Activated CD4-positive, alpha-beta T cell treated with anti-CD3 and anti-CD28 coated beads, Interleukin-2, amount 50 U/mL, for 16 hours (primary cell): ENCODE measurements at places on chromosomes 12 and 14.
A peak's percentile ranks its signal among the peaks of the same experiment; 100 is the strongest.

DNA sequence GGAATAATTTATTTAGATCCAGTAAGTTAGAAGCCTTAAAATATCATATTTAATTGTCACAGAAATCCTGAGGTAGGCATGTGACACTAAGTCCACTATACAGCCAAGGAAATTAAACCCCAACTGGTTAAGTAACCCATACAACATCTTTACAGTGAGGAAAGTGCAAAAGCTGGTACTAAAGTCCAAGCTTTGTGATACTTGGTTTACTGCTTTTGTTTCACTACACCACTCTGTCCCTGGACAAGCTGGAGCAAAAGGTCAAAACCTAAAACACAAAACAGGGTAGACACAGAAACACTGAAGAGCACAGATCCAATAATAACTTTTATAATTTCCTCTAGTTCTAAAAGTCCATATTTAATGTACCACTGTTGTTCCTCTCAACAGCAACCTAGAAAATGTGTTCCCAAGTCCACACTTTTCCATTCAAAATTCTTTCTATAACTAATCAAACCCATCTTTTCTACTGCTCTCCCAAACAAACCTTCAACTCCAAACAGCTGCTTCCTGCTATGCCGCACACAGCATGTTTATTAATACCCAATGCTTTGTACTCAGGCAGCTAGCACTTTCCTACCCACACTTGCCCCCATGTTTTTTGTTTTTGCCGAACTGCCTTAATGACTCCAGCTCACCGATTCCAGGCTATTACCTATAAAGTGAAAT lies 90.9 kb downstream of the MED13L start:
- DNase-seq, result no peak

DNA sequence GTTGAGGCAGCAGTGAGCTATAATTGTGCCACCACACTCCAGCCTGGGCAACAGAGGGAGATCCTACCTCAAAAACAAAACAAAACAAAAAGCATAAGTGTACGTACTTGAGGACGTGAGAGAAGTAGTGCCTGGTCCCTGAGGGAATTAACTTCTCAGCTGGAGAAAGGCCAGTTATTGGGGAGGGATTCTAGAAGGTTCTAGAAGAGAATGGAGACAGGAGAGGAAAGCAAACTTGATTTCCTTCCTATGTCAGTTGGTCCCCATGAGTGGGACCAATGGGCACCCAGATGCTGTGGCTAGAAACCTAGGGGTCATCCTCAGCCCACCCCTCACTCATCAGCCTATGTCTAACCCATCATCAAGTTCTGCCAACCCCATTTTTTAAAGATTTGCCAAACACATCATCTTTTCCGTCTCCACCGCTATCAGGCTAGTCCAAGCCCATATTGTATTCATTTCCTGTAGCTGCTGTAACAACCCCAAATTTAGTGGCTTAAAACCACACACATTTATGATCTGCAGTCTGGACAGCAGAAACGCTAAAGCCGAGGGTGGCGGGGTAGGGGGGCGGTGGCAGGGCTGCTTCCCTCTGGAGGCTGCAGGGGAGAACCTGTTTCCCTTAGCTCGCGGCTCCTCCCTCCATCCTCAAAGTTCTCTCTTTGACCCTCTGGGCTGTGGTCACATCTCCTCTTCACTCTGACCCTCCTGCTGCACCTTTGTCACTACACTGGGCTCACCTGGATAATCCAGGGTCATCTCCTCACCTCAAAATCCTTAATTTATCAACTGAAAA lies 7.2 kb upstream of the RBM19 start:
- no peak for DNase-seq

DNA sequence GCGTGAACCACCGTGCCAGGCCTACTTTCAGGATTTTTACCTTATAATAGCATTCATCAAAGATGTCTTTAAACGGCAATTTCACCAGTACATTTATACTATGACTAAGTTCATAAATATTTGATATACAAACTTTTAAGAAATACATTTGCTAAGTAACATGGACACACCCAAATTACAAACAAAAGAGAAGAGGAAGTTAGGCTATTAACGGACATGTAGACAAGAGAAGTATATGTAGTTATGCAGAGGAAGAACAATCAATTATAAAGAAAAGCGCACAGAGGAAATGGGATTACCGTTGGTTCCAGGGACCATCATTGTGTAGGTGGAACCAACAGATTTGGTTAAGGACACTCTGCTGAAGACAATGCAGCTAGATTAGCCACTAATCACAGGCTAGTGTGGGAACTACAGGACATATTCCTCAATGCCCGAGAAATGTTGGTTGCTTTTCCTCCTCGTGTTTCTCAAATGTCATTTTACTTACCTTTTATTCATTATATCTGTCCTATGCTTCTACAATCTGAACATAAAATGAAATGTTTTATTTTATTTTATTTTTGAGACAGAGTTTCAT lies 24.0 kb upstream of the PKP2 start:
- DNase-seq, result no peak

GRCh38 chr14:54659365-54659764 lies 92.4 kb downstream of the SAMD4A start:
- DNase-seq, result no peak

GRCh38 chr12:121892673-121893561 lies 4.3 kb downstream of the PSMD9 start:
- DNase-seq, result peak; percentile 37

DNA sequence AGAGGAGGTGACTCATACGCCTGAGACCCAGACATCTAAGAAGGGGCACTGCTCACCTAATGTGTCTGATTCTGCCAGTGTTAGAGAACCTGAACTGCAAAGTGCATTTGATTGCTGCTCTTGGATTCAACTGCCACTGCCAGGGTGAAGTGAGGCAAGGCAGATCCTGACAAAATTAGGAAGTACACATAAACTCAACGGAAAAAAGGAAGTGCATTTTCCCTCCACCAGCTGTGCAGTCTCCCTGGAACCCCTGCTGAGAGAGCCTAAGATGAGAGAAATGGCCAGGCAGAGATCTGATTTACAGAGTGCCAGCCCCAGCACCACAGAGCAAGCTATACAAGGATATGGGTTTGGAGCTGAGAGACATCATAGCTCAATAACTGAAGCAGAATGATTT lies 215.3 kb downstream of the SEC23A start:
- DNase-seq, result no peak

GRCh38 chr14:35399083-35399937 lies 5.2 kb downstream of the NFKBIA start:
- no peak for DNase-seq

DNA sequence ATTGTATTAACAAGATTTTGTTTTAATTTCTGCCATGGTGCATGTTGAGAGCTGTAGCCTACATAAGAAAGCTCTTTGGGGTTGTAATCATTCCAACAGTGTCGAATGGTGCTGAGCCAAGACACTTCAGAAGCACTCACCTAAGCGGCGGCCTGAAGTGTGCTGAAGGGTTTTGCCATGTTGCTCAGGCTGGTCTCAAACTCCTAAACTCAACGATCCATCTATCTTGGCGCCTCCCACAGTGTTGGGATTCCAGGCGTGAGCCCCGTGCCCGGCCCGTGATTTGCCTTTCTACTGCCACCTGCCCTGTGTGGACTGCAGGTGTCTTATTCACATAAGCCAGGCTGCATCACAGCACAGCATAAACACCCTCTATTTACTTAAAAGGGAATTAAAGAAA lies 48.9 kb downstream of the AMN start:
- no peak for DNase-seq

GRCh38 chr14:101457301-101457935 lies 103.9 kb upstream of the DIO3 start:
- DNase-seq, result no peak

GRCh38 chr12:103928682-103929045 lies 1.5 kb upstream of the HSP90B1 start:
- DNase-seq, result peak; percentile 80

GRCh38 chr12:88388566-88389540 lies 191.4 kb downstream of the KITLG start:
- peak; percentile 2 for DNase-seq

DNA sequence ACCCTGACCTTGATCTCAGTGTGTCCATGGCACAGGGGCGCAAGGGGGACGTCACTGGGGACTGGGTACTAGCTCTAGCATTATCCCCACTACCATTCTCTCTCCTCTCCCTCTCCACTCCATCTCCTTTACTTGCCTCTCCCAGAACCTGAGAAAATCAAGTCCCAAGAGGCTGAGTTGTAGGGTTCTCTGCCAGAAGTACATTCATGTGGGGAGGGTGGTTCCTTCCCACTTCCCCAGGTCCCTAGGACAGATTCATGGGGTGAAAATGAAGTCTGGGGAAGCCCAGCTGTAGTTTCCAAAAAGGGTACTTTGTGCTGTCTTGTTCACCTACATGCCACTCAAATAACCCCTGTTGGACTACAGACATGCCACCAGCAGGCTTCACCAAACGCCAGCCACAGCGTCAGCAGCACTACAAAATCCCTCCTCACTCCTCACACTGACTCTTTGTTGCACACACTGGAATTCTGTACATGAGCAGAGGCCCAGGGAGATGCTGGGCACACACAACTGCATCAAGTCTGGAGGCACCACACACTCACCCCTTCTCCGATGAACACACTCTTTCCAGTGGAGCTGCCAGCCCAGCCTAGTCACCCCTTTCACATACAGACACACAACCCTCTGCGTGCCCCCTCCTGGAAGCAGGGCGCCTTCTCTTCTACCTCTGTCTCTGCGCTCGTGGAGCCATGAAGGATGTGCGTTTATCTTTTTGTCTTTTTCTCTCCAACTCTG lies 6.9 kb downstream of the RARG start:
- no peak for DNase-seq

DNA sequence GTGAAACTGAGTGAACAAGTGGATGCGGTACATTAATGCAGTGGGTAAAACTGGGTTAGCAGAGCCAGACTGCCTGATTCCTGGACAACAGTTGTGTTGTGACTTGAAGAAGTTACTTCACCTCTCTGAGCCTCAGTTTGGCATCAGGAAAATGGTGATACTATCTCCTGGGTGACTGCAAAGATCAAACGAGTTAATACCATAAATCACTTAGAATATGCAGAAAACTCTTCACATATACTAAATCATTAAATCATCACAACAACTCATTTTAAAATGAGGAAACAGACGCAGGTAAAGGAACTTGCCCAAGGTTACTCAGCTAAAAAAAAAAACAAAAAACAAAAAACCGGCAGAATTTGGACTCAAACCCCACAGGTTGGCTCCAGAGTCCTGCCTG lies 811 bp downstream of the MTERF2 start:
- no peak for DNase-seq

GRCh38 chr14:71246539-71246938 lies 339.3 kb downstream of the PCNX1 start:
- peak; percentile 14 for DNase-seq

DNA sequence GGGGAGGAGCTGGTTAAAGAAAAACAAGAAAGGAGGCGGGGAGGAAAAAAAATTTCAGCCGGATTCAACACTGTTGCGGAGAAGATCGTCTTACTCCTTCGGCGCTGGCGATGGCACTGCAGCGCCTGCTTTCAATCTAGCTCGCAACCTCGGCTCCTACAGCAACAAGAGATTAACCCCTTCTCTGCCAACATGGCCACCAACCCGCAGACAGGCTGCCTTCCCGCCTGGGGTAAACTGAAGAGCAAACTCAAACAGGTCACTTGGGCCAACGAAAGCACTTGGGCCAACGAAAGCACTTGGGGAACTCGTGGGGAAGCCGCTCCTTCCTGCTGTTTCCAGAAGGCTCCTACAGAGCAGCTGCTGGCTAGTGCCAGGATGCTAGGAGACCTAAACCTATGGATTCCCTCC lies 73.7 kb downstream of the CIT start:
- no peak for DNase-seq
